ENCODE measurements at places on chromosomes 7 and 10.

- DNase-seq, result no peak
These were observed 19.8 kb downstream of the MCMBP start for GRCh38 chr10:119852822-119853221.

DNA sequence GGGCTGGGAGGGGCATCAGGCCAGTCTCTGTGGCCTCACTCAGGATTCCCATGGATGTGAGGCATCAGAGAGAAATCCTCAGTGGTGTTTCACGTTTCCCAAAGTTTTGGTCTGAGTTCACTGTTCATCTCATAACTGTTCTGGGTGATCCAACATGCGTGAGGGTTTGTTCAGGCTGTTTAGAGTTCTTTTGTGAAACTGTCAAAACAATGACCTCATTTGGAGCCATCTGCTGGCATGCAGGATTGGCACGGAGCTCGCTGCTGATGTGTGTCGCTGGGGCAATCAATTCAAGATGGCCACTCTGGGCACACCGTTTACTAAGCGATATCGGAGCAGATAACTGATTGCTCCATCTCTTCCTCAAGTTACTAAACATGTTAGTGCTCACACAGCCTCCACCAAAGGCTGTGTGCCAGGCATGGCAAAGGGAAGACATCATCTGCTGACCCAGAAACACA is 365.6 kb downstream of the WDR11 start:
- DNase-seq, result no peak

- DNase-seq, result no peak
These were observed 1.2 kb upstream of the TFR2 start for GRCh38 chr7:100642534-100642907.

- no peak for DNase-seq
These were observed 29.7 kb downstream of the HIF1AN start for GRCh38 chr10:100565206-100565985.

DNA sequence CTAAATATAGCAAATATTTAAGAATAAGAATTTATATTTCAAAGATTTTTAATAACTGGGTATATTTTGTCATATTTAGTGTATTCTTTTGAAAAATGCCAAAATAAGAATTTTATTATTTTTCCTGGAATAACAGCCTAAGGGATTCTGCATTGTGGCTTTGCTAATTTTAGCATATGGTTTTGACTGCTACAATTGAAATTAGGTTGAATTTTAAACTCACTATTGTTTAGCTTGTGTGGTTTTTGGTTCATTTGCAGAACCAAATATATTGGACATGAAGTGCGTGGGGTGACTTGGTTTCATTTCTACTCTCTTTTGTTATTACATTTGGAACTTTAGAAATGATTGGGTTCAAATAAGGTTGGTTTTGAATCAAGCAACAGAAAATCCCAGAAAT is 35.5 kb downstream of the ZNF273 start:
- no peak for DNase-seq

DNA sequence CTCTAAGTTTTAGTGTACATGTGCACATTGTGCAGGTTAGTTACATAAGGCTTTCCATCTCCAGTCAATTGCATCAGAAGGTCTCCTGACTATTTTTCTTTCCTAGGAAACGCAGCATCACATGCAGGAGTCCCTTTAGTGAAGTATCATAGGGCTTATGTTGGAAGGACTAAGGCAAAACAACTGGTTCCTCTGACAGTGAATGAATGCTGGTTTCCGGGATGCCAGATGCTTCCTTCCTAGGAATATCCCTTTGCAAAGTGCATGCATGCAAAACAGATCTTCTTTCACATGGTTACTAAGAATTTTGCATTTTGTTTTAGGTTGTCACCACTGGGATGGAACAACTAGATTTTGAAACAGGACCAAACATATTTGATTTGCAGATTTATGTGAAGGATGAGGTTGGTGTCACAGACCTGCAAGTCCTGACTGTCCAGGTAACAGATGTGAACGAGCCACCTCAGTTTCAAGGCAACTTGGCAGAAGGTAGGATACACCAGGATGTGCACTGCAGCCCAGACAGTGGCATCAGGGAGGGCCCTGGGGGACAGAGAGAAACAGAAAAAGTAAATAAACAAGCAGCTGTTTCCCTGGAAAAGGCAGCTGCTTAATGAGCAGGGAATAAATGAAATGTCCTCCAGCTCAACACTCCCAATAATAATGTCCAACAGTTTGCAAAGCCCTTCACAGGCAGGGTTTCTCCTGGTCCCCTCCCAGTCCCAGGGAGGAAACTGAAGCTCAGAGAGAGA is 17.8 kb downstream of the CDHR3 start:
- no peak for DNase-seq

- no peak for DNase-seq
These were observed 286.6 kb downstream of the ELMO1 start for GRCh38 chr7:37162106-37162505.

DNA sequence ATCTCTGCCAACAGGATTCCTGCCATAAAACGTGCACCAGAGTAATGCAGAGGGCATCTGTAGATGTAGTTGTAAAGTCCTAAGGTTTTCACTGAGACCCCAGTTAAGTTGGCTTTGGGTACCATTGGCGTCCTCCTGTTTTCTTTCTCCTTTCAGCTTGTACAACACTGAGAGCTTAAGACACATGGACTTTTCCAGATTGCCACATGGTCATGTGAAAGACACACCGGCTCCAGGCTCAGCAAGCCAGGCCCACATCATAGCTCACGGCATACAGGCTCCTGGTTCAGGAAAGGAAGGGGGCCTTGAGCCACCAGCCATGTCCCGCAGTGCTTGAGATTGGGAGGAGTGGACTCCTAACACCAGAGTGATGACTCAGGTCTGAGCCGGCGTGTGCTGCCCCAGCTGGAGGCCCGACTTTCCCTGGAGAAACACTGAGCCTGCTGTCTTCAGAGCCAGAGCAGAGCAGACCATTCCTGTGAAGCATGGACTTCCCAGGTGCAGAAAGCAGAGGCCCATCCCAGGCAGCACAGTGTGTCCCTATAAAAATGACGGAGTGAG is 252.7 kb downstream of the PRPF18 start:
- peak; percentile 80 for DNase-seq

DNA sequence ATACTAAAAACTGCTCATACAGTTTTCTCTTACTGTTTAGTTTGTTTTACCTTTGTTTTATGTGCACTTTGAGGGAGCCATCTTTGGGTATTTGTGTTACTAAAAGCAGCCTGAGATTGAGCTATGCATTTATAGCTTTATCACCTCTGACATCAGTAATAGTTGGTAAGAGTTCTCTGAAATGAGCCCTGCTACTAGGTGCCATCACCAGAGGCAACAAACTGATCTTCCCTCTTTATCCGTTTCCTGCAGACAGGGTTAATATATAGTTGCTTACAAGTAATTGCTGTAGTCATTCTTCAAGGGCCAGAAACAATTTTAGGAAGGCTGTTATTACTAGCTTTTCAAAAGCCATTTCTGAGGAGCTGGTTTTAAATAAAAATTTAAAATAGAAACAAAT is 49.1 kb downstream of the KIF20B start:
- DNase-seq, result no peak

DNA sequence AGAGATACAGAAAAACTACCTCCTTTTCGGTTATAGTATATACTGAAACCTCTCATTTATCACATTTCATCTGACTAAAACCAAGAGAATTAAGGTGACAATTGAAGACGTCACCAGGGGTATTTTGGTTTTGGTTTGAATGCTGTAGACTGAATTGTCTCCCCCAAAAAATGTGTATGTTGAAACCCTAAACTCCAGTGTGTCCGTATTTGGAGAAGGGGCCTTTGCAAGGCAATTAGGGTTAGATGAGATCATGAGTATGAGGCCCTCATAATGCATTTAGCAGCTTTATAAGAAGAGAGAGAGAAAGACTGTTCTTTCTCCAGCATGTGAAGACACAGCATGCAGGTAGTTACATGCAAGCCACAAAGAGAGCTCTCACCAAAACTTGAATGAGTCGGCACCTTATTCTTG is 59.5 kb downstream of the CACNA2D1 start:
- DNase-seq, result no peak

- no peak for DNase-seq
These were observed 795.7 kb downstream of the GRID1 start for GRCh38 chr10:85570871-85571270.

DNA sequence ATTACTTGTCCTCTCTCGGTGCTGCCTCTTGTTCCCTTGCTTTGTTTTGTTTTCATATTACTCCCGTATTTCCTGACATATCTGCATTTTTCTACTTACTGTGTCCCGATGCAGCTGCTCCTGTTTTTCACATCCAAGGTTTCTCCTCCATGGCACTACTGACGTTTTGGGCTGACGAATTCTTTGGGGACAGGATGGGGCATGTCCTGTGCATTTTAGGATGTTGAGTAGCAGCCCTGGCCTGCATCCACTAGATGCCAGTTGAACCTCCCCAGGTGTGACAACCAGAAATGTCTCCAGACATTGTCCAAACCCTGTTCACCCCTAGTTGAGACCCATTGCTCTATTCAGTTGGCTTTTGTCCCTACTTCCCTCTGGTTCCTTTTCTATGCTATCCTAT is 12.4 kb downstream of the ZNF789 start:
- no peak for DNase-seq

DNA sequence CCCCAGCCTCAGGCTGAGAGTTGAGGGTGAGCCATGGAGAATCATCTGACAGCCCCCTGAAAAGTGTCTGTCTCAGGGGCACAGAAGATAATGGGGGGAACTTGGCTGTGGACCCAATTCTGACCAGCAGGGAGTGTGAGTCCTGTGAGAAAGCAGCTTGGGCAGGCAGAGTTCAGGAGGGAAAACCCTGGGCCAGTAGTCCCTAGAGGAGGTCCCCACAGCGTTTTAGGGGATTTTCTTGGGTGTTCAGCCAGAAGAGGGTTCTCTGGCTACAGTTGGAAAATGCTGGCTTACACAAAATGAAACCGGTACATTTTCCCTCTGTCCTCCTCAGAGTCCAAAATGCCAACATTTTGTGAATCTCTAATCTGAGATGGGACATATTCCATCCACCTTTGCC is 35.8 kb upstream of the TRIM8 start:
- no peak for DNase-seq

GRCh38 chr7:64863969-64864368 is 39.1 kb upstream of the ZNF273 start:
- DNase-seq, result no peak

GRCh38 chr10:62903828-62904227 is 87.7 kb upstream of the EGR2 start:
- DNase-seq, result no peak

- DNase-seq, result no peak
These were observed 2.9 kb upstream of the TRIM8 start for GRCh38 chr10:102641402-102641801.

- DNase-seq, result no peak
These were observed 218.4 kb downstream of the CHRM2 start for GRCh38 chr7:137086896-137087295.

- DNase-seq, result peak; percentile 4
These were observed 204.5 kb upstream of the CDCA7L start for GRCh38 chr7:22150221-22150620.

DNA sequence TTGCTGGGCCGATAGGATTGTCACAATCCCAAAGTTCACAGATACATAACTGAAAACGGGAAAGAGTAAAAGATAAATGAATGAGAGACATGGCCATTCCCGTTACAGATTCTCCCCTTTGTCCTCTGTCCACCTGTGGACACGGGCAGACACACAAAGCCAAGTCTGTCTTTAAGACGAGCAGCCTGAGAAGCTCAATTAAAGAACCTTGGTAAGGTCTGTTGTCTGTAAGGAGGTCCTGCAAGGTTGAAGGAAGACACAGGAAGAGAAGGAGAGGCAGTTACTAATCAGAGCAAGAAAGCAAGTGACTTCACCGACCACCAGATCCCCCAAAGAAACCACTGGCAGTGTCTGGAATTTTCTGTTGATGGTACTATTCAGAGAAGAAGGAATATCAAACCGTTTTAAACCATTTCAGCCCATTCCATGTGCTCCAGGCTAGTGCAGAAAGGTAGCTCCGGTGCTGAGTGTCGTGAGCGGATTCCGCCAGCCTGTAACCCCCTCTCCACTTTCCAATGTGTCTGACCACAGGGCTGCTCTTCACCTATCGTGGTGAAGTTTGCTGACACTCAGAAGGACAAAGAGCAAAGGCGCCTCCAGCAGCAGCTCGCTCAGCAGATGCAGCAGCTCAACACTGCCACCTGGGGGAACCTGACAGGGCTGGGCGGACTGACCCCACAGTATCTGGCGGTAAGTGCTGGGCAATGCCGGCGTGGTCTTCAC is 252.6 kb downstream of the CELF2 start:
- DNase-seq, result peak; percentile 57

DNA sequence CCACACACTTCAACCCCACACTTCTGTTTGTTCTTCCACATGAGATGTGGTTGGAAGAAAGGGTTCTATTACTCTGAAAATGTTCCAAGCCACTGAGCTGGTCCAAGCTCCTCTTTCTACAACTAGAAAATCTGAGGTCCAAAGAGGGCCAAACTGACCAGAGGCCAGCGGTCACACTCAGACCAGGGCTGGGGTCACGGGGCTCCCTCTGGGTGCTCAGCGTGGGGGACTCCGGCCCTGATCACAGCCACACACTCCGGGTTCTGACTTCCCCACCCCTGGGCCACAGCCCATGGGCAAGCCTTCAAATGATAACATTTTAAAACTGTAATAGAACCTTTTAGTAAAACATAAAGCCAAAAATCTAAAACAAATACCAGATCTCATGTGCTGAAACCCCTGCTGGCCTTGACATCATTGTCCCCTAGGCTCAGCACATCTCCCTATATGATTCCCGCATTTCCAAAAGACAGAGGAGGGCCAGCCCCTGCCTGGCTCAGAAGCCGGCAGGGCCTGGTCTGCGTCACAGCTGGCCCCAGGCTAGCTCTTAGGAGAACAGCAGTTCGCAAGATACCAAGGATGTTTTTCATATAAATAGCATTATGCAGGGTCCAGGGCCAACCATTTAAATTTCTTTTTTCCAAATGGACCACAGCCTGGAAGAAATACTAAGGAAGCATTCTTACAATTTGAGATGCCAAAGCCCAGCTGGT is 3.3 kb downstream of the CRYGN start:
- no peak for DNase-seq

- no peak for DNase-seq
These were observed 80.0 kb upstream of the COL1A2 start for GRCh38 chr7:94314413-94315410.

GRCh38 chr7:112896026-112896601 is 105.9 kb upstream of the TMEM168 start:
- DNase-seq, result no peak

Data from fibroblast of skin of right biceps (primary cell).